CD14-positive monocyte (primary cell): ENCODE measurements at places on chromosomes 1 and 21.
A peak's percentile ranks its signal among the peaks of the same experiment; 100 is the strongest.

GRCh38 chr1:5989731-5990271 is 2.4 kb downstream of the NPHP4 start:
- DNase-seq, result no peak

DNA sequence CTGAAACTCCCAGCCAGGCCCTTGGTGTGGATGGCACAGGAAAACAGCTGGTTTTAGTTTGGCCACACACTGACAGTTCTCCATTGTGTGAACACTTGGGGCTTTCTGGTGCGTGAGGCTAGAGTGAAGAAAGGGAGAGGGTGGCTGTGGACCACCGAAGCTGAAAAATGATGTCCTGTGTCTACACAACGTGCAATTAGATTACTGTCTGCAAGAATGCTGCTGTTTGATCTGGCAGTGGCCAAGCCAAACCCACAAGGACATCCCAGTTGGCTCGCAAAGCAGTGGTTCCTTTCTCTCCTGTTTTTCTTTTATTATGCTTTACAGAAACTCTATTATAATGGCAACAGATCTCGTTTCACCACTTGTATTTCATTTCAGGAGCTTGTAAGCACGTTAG is 58.9 kb downstream of the ERG start:
- no peak for DNase-seq

- no peak for DNase-seq
Observed at GRCh38 chr1:11648732-11649158, 5.5 kb downstream of the FBXO2 start.

GRCh38 chr21:45473496-45474322 is 68.5 kb downstream of the SLC19A1 start:
- DNase-seq, result no peak

DNA sequence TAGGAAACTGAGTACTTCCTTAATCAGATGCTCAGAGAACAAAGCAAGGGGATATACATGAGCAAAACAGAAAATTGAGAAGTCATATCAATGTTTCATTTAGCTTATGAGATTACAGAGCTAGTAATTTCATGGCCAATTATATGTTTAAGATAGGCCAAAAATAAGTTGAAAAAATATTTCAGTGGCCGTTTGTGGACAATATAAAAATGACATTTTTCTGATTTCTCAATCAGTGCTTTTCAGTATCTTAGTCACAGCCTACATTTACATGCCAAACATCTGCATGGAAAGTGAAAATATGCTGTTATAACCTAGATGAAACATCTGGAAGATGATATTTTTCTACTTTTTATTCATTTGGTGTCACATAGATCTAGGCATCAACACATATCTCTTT is 192.5 kb downstream of the HLX start:
- peak; percentile 22 for DNase-seq

GRCh38 chr1:115067161-115067859 is 22.0 kb downstream of the TSPAN2 start:
- no peak for DNase-seq
